ENCODE measurements at places on chromosomes 2 and 18.

DNA sequence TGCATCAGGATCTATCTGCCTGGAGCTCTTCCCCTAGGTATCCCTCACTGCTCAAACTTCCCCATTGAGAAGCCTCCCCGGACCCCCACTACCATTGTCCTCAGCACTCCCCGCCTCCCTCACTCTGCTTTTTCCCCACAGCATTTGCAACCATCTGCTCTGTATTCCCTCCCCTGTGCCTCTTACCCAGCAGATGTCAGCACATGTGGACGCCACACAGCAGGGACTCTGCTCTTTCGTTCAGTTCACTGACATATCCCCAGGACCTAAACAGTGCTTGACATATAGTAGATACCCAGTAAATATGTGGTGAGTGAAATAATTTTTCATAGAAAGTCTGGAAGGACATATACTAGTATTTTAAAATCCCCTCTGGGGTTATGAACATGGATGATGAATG is 101.1 kb downstream of the TMEM247 start:
- no peak for DNase-seq

GRCh38 chr2:232537079-232537478 is 2.4 kb upstream of the CHRNG start:
- no peak for DNase-seq

DNA sequence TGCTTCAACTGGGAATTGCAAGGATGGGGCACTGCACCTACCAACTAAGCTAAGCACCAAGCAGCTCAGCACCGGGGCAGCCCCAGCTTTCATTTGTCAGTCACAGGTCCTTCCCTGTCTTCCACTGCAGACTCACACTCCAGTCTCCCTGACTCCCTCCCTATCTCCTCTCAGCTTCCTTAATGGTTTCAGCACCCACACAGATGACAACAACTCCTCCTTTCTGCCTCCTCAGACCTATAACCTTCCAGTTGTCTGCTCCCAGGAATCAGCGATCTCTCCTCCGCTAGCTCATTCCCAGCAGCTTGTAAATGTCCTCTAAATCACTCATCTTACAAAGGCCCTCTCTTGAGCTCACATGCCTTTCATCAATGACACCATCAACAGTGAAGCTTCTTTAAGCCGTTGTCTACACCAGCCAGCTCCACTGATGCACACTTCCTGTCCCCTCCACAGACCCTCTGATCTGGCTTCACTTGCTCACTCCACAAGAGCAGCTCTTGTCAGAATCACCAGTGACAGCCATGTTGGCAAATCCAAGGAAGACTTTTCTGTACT is 32.1 kb downstream of the CLASP1 start:
- DNase-seq, result no peak

- no peak for DNase-seq
These were observed 52.5 kb downstream of the MBP start for GRCh38 chr18:77079954-77080682.

DNA sequence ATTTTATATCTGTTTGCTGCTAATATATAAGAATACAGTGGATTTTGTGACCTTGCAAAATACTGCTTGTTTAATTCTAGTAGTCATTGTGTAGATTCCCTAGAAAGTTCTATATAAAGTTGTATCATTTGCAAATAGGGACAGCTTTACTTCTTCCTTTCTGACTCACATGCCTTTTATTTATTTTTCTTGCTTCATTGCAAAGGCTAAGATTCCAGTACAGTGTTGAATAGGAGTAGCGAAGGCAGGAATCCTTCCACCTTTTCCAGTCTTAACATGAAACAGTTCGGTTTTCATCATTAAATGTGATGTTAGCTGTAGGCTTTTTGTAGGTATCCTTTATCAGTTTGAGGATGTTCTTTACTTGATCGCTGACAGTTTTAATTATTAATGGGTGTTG is 58.1 kb downstream of the DGKD start:
- DNase-seq, result no peak

GRCh38 chr18:55139836-55140235 is 180.6 kb upstream of the CCDC68 start:
- DNase-seq, result no peak

DNA sequence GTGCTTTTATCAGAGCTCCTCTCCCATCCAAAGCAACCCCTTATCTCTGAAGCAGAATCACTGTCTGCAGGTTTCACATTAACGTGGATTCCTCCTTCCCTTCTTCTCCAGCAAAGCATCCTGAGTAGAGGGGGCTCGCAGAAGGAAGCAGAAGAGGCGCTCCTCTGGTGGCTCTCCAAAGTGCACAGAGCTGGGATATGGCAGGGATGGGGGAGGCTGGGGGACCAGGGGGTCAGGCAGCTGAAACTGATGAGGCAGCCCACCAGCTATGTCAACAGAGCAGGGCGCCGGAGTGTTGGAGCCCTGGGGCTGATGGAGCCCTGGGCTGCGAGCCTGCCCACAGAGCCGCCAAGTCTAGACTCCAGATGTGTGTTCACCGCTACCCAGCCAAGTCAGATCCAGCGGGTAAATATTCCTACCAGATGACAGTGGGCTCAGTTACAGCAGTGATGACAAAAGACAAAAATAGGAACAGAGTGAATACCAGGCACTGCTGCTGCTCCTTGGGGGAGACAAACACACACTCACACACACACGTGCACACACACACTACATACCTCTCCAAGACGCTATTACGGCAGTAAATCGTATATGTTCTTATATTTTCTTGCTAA is 678.3 kb upstream of the ID2 start:
- peak; percentile 83 for DNase-seq

DNA sequence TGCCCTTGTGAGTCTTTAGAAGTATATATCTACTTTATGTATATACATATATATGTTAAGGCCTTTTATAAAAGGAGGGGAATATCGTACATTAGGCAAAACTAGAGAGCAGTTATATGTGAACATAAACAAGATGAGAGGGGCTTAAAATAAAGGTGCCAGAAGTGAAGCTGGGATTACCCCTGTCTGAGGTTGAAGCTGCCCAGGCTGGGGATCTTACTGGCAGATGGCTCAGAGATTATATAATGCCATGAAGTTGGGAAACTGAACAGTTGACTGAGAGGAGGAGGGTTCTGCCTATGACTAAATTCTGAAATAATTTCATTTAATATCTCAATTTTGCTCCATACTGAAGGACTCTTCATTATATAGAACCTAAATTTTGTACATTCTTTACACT is 6.0 kb downstream of the PNO1 start:
- no peak for DNase-seq

- DNase-seq, result no peak
These were observed 107.6 kb upstream of the CAVIN2 start for GRCh38 chr2:191954451-191954850.
